ENCODE measurements at places on chromosomes 13 and 19.
A peak's percentile ranks its signal among the peaks of the same experiment; 100 is the strongest.

DNA sequence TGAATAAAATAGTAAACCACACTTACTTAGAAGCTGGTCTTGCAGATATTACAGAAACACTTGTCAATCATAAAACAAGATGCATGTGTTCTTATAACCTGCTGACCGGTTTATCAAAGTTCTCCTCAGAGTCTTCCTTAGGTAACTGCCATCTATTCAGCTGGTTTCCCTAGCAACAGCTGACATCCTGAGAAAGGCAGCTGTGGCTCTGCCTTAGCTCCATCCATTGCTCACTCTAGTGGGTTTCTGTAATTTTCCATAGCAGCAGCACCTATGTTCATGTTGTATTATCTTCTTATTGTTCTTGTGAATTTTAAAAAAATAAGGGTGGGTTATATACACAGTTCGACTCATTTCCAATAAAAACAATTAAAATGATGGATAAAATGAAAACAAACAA, 87.8 kb downstream of the RAP2A start:
- no peak for DNase-seq

- no peak for DNase-seq
These were observed 6.6 kb upstream of the MCF2L start for GRCh38 chr13:112962396-112962795.

GRCh38 chr13:77489566-77490337, 45.8 kb upstream of the SCEL start:
- DNase-seq = no peak

- no peak for DNase-seq
These were observed 15.1 kb downstream of the CRTC1 start for GRCh38 chr19:18698321-18699167.

DNA sequence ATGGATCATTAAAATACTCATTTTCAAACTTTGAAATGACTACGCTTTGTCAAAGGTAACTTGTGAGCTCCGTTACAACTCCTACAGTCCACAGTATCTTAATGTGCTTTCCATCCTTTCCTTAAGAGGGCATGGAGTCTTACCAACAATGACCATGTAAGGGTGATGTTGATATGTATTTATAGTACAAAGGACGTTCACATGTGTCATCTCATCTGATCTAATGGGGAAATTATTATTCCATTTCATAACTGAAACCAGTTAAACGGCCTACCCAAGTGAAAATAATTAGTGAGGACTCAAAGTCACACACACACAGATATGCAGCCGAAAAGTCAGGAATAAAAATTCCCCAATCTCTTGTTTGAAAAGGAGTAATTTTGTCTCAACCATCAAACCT, 9.6 kb downstream of the USP12 start:
- DNase-seq = no peak

DNA sequence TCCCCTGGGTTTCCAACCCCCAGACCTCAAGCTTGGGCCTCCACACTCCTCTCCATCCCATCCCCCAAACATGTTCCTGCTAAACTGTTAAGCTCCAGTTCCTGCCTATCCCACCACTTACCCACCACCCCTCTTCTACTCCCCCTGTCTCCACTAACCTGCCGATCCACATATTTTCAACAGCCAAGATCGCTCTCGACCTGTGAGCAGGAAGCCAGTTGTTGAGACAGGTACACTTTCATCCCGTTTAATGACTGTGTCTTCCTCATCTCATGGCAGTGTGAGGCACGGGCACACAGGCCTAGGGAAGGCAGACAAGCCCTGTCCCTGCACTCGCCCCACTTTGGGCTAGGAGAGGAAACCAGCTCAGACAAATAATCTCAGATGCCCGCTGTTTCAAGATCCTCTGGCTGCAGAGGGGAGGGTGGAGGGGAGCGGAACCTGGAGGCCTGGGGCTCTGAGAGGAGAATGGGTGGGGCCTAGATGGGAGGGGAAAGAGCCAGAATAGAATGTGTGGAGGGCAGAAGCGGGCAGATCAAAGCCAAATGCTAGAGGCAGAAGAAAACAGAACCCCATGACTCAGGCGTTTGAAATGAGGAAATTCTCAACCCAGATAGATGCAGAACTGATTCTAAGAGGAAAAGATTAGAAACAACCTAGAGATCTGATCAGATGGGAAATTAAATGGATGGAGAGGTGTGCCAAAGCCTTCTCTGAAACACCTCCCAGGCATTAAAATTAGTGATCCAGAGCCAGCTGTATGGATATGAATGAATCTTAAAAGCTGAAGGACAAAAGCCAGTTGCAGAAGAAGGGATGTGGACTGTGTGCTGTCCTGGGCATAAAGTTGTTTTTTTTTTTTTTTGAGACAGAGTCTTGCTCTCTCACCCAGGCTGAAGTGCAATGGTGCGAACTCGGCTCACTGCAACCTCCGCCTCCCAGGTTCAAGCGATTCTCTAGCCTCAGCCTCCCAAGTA, 16.9 kb upstream of the CYP2S1 start:
- peak; percentile 92 for DNase-seq

All from amniotic epithelial cell (primary cell).